ENCODE measurements at places on chromosomes 7 and 10.
A peak's percentile ranks its signal among the peaks of the same experiment; 100 is the strongest.

DNA sequence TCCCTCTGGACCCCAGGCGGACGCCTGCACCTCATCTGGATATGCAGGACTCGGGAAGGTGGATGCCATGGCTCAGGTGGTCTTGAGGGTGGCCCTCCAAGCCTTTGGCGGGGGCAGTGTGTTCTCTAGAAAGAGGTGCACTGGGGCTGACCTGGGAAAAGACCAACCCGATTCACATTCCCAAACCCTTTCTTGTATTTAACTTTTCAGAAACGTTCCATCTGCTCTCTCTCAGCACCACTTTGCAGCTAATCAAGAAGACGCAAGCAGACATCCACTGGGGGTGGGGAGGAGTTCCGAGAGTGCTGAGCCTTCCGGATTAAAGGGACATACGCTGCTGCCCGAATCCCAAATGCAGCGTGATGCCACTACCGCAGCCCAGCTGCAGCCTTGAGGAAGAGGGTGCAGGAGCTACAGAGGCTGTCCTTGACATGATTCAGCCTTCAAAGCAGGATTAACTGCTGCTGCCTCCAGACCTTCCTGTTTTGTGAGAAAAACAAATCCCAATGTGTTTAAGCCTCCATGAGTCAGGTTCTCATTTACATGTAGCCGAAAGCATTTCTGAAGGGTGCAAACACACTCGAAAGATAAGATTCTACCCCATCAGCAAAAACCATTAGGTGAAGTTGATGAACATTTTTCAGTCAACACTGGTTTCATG is 39.9 kb downstream of the RBM17 start:
- H3K4me1 ChIP-seq, result no peaks in the 10 kb centered on the region
- H3K27me3 ChIP-seq, result peaks cover 3% of the 10 kb centered on the region
- no peak for DNase-seq
- H3K36me3 ChIP-seq, result no peaks in the 10 kb centered on the region
- H3K4me3 ChIP-seq, result no peak overlapping the region

- H3K4me3 ChIP-seq, result no peak overlapping the region
- no peaks in the 10 kb centered on the region for H3K36me3 ChIP-seq
- H3K27me3 ChIP-seq, result no peaks in the 10 kb centered on the region
- no peak overlapping the region for H3K27ac ChIP-seq
- no peaks in the 10 kb centered on the region for H3K4me1 ChIP-seq
- no peak for DNase-seq
These were observed 211.8 kb downstream of the SKIDA1 start for GRCh38 chr10:21313691-21314090.

DNA sequence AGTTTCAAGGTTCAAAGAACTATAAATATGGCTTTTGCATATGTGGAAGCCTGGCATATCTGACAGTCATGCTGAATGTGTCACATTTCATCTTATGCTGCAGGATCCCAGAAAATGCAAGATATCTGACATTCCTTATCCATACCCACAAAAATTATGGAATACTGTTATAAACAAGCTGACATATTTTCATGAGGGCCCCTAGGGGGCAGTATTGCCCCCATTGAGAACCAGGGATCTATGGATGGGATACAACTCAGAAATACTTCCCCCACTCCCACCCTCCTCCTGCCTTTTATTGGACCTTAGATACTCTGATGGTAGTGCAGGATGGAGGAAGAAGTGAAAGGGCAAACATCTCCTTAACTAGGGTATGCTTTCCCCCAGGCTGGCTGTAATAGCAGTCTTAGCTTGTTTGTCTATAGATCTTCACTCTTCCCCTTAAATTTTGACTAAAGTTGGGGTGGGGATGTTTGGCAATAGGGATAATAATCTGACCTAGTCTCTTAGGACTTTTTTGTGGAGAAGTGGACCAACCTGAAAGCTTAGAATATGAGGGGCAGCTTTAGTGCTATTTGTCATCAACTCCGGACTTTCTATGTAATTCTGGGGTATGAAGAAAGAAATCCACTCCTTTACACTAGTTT is 3.5 kb upstream of the GNGT1 start:
- H3K4me1 ChIP-seq, result no peaks in the 10 kb centered on the region
- H3K36me3 ChIP-seq, result no peaks in the 10 kb centered on the region
- H3K4me3 ChIP-seq, result no peak overlapping the region
- H3K27me3 ChIP-seq, result no peaks in the 10 kb centered on the region
- no peak overlapping the region for H3K27ac ChIP-seq

DNA sequence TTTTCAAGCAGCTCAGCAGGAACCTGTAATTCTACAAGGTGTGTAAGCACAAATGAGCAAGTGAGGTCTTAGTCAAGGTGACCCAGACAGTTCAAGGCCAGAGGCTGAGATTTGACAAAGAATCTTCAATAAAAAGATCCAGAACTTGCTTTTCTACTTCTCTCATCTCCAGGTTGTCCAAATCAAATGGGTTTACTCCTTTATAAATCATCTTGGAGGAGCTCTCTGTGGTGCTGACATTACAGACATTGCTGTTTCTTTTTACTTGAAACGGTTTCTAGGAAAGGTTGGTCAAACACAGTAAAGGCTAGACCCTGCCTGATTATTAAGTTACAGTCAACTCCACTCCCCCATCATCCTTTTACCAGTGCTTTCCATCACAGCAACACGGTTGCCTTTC is 504.6 kb downstream of the SORCS3 start:
- H3K4me1 ChIP-seq, result no peaks in the 10 kb centered on the region
- H3K27ac ChIP-seq, result no peak overlapping the region
- H3K4me3 ChIP-seq, result no peak overlapping the region
- DNase-seq, result no peak
- no peaks in the 10 kb centered on the region for H3K36me3 ChIP-seq
- H3K27me3 ChIP-seq, result no peaks in the 10 kb centered on the region

DNA sequence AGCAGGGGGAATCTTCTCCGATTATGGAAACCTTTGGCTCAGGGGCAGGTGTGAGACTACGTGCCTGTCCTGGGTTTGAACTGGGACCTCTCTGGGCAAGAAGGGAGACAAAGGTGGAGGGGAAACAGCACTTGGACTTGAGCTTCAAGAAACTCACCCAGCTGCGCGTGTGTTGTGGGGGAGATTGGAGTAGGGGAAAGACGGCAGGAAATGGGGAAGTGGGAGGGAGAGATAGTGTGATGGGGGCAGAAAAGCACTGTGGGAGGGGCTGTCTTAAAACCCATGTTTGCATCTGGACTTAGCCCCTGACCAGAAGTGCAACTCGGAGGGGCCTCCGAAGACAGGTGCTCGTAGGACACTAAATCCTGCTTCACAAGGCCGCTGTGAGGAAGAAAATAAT is 107.0 kb downstream of the HIP1 start:
- no peaks in the 10 kb centered on the region for H3K36me3 ChIP-seq
- H3K27me3 ChIP-seq, result no peaks in the 10 kb centered on the region
- no peak overlapping the region for H3K27ac ChIP-seq
- H3K4me3 ChIP-seq, result no peak overlapping the region
- no peak for DNase-seq
- H3K4me1 ChIP-seq, result no peaks in the 10 kb centered on the region

DNA sequence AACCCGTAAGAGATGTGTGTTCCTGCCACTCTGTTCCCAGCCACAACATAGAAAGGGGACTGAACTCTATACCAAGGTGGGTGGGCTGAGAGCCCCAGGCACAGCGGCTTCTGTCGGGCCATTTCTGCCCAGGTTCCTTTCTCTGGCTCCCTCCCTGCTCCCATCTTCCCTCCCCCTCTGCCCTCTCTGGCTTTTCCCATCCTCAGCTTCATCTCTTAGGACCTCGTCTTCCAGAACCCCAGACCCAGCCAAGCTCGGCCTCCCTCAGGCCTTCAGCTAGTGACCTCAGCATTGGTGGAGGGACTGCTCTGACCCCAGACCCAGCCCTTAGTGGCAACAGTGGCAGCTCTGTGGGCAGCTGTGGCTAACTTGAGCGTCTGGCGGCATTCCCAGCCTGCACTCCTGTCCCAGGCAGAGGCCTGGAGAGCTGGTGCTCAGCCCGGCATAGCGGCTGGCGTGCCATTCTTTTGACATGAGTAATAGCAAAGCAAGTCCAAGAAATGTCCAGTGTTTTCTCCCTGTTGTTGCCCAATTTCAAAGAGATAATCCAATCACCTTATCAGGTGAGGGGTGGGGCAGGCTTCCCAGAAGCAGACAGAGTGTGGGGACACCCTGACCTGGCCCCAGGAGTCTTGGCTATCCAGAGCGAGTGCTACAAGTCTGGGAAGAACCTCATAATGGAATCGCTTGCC is 15.9 kb downstream of the PTPRE start:
- H3K27ac ChIP-seq, result peak overlapping the region; percentile 22
- H3K27me3 ChIP-seq, result no peaks in the 10 kb centered on the region
- peak; percentile 27 for DNase-seq
- H3K4me1 ChIP-seq, result no peaks in the 10 kb centered on the region
- H3K36me3 ChIP-seq, result no peaks in the 10 kb centered on the region
- no peak overlapping the region for H3K4me3 ChIP-seq

DNA sequence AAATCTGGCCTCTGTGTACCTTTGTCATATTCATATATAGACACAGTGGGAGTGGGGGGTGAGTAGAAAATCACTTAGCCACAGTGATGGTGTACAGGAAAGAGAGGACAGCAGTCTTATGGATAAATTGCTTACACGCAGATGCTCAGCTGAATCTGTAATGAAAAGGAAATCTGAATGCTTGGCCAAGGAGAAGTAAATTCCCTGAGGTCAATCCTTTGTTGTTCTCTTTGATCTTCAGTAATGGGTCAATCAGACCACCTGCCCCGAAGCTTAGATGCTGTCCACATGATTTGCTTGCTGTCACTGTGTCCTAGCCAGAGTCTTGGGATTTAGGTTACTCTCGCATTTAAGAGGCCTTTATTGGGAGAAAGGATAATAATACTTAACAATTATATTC is 18.4 kb upstream of the EPHB6 start:
- no peak overlapping the region for H3K4me3 ChIP-seq
- no peaks in the 10 kb centered on the region for H3K36me3 ChIP-seq

- H3K4me3 ChIP-seq, result no peak overlapping the region
- DNase-seq, result no peak
- H3K27ac ChIP-seq, result no peak overlapping the region
- H3K36me3 ChIP-seq, result no peaks in the 10 kb centered on the region
- H3K27me3 ChIP-seq, result no peaks in the 10 kb centered on the region
- H3K4me1 ChIP-seq, result no peaks in the 10 kb centered on the region
These were observed 64.7 kb upstream of the SEM1 start for GRCh38 chr7:96774358-96774757.

DNA sequence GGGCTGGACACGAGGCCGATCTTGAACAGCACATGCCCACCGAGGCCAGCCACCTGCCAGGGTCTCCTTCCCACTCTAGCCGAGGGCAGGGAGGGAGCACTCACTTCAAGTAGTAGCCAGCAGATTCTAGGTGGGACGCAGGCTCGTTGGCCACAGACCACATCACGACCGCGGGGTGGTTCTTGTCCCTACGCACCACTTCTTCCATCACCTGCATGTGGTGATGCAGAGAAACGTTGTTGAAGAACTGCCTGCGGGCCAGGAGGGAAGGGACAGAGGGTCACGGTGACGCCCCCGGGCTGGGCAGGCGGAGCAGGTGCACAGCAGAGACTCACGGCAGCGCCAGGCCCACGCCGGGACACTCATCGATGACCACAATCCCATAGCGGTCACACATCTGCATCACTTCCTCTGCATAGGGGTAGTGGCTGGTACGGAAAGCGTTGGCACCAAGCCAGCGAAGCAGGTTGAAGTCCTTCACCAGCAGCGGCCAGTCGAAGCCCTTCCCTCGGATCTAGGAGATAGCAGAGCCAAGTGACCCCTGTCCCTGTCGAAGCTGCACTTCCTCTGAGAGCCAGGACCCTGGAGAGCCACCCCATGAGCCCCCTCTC is 7.7 kb downstream of the GUSB start:
- no peaks in the 10 kb centered on the region for H3K27me3 ChIP-seq
- DNase-seq, result no peak
- no peak overlapping the region for H3K4me3 ChIP-seq
- no peaks in the 10 kb centered on the region for H3K4me1 ChIP-seq
- H3K36me3 ChIP-seq, result no peaks in the 10 kb centered on the region
- H3K27ac ChIP-seq, result no peak overlapping the region

GRCh38 chr7:103751311-103751880 is 238.1 kb downstream of the RELN start:
- no peaks in the 10 kb centered on the region for H3K4me1 ChIP-seq
- no peaks in the 10 kb centered on the region for H3K36me3 ChIP-seq
- no peak overlapping the region for H3K27ac ChIP-seq
- no peaks in the 10 kb centered on the region for H3K27me3 ChIP-seq

- H3K4me1 ChIP-seq, result no peaks in the 10 kb centered on the region
- no peak overlapping the region for H3K4me3 ChIP-seq
- no peaks in the 10 kb centered on the region for H3K36me3 ChIP-seq
- no peaks in the 10 kb centered on the region for H3K27me3 ChIP-seq
- DNase-seq, result no peak
- H3K27ac ChIP-seq, result no peak overlapping the region
These were observed 126.6 kb upstream of the GNAI1 start for GRCh38 chr7:80008039-80008438.

DNA sequence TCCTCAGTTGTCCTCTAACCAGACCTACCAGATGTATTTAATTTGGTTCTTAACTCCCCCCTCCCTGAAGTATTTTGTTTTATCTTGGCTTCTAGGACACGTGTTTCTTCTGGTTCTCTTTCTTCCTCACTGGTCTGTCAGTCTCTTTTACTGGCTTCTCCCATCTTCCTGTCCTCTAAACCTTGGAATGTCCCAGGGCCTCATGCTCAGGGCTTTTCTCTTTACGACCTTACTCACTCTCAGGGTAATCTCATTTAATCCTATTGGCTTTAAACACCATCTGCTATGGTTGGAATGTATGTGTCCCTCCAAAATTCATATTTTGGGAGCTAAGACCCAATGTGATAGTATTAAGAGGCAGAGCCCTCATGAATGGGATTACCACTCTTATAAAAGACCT is 418.2 kb upstream of the PODXL start:
- no peak for DNase-seq
- no peaks in the 10 kb centered on the region for H3K27me3 ChIP-seq
- no peak overlapping the region for H3K4me3 ChIP-seq
- H3K36me3 ChIP-seq, result no peaks in the 10 kb centered on the region

DNA sequence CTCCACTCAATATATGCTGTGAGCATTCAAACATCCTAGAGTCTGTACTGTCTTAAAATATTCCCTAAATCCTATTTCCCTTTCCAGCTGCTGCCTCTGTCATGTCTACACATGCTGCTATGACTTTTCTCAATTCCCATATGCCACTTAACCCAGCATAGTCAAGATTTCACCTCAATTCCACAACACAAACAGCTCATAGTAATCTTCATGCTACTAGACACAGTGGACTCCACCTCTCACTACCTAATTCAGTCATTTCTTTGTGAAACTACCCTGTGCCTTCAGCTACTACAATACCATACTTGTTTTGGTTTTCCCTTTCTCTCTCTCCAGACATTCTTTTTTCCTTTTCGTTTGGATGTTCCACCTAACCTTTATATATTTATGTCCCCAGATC is 45.5 kb downstream of the GSAP start:
- no peak for DNase-seq
- no peaks in the 10 kb centered on the region for H3K27me3 ChIP-seq
- no peaks in the 10 kb centered on the region for H3K4me1 ChIP-seq
- H3K27ac ChIP-seq, result no peak overlapping the region
- no peak overlapping the region for H3K4me3 ChIP-seq

DNA sequence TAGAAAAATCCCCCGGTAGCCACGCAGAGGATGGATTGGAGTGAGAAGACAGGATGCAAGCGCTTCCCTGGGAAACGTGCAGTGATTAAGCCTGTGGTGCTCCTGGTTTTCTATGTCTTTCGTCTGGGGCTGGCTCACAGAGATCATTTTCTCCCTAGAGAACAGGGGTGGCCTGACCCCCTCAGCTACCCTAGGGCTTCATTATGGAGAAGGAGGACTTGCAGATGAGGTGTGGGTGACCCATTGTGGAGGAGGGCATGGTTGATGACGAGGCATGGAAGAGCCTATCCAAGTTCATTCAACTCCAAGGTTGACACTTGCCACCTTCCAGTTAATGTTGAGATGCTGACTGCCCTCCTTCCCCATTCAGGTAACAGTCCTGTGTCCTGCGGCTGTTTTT is 75.9 kb downstream of the VSTM4 start:
- no peaks in the 10 kb centered on the region for H3K36me3 ChIP-seq
- H3K27ac ChIP-seq, result no peak overlapping the region
- H3K4me3 ChIP-seq, result no peak overlapping the region
- H3K4me1 ChIP-seq, result no peaks in the 10 kb centered on the region
- no peaks in the 10 kb centered on the region for H3K27me3 ChIP-seq
